Mucosa of descending colon (tissue), 3 donors: ENCODE measurements at places on chromosomes 12 and 14.

DNA sequence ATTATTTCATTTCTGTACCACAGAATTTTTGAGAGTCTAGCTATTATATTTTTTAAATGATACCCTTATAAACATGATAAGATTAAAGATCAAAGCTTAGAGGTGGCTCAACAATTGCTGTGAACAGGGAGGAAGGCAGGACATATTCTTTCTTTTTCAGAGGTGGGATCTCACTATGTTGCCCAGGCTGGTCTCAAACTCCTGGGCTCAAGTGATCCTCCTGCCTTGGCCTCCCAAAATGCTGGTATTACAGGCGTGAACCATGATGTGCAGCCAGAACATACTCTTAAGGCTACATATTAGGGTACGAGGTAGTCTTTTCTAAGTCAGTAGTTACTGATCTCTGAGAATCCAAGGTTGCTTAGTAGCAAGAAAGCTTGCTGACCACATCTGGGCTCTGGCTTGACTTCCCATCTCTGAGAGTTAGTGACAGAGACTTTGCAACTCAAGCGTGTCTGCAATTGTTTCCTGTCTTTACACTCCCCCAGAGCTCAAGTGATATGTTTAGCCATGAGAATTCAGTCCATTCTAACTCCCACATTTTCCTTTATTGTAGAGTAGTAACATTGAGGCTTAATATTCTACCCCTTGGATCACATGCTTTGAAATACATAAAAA lies 8.6 kb downstream of the RAB5B start:
- no peak for DNase-seq

DNA sequence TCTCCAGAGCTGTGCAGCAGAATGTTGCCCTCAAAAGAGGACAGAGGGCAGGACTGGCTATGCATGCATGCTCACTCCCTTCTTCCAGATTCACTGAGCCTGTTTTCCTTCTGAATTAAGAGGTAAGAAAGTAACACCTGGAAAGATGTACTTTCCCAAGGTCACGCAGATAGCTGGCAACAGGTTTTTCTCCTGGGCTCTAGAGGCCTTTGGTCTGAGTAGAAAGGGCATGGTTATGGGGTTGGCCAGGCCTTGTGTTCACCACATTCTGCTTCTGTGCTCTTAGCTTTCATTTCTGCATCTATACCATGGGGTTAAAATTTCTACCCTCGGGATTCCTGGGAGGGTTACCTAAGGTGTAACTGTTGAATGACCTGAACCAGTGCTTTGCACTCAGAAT lies 57.5 kb downstream of the RASSF3 start:
- DNase-seq = no peak

DNA sequence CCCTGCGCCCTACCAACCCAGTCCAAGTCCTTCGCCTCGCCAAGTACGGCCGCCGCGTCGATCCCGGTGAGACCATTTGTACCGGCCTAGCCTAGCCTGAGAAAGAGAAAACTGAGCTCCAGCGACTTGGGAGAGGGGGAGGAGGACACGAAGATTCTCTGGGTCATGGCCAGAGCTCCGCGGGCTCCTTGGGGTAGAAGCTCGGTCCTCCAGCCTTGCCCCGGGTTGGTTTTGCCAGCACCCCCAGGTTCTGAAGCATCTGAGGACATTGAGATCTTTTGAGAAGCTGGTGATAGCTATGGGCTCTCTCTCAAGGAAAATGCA lies 7.3 kb downstream of the LHX5 start:
- DNase-seq = no peak

GRCh38 chr12:101414533-101415119 lies 7.1 kb upstream of the ARL1 start:
- no peak for DNase-seq

- no peak for DNase-seq
Observed at GRCh38 chr12:32944195-32944594, 47.6 kb upstream of the PKP2 start.
